Activated CD4-positive, alpha-beta memory T cell treated with anti-CD3 and anti-CD28 coated beads for 36 hours (primary cell): ENCODE measurements at places on chromosomes 3 and 15. TPM values are rescaled to one million over a fixed set of nuclear protein-coding genes. Genes with fewer than 3 reads are reported as not detected.

DNA sequence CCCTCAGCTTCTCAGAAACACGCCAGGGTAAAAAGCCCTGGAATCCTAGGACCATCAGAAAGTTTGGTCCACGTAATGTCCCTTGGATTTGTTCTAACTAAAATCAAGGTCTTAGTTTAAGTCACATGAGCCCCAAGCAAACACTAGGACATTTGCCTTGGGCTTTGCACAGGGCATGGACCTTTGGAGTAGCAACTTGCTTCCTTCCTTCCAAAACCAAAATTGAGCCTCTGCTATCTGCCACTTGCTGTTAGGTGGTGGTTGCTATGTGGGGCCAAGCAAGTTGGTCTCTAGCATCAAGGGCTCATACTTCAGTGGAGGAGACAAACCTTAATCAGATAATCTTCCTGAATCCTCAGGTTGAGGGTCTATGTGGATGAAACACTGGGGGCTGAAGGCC is 4.0 kb upstream of the DAG1 start:
- no peak for DNase-seq

DNA sequence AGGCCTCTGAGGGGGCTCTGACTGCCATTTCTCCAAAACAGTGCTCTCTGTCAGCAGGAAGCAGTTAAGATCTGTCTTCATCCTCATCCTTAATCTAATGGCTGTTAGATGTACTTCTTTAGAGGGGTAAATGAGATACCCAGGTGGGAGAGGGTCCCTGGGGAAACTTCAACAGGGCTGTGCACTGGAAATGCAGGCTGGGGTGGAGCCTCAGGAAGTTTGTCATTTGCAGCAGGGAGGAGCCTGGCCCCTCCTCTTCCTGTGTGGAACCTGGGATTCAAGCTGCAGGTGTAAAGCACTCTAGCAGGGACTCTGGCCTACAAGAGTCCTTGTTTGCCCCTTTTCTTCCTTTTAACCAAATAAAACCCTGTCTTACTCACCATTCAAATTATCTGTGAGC is 1173.6 kb downstream of the OTOL1 start:
- no peak for DNase-seq

C2CD4B gene
- total RNA-seq, result 1.5 TPM

C3orf49 gene
- not detected for total RNA-seq

- DNase-seq, result no peak
These were observed 52.7 kb upstream of the SPTSSB start for GRCh38 chr3:161423911-161424522.

DNA sequence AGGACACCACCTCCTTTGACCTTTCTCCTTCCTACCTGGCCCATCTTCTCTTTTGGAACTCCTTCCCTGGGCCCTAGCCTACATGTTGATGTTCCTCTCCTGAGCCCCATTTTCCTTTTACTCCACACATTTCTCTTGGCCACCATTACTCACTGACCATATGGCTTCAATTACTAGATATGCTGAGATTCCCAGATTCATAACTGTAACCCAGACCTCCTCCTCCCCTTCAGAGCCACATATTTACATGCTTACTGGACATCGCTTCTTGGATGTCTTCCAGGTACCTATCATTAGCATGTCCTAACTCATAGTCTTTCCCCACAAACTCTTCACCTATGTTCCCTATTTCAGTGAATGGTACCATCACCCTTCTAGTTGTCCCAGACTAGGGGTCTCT is 24.4 kb upstream of the TRIM59 start:
- no peak for DNase-seq

TEX9 gene
- 1.3 TPM for total RNA-seq

DNA sequence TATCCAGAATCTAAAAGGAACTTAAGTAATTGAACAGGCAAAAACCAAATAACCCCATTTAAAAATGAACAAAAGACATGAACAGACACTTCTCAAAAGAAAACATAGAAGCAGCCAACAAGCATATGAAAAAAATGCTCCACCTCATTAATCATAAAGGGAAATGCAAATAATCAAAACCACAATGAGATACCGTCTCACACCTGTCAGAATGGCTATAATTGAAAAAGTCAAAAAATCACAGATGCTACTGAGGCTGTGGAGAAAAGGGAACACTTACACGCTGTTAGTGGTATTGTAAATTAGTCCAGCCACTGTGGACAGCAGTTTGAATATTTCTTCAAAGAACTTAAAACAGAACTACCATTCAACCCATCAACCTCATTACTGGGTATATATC is 220.7 kb downstream of the MEX3B start:
- no peak for DNase-seq

RHCG gene
- total RNA-seq, result not detected

GNAT1 gene
- not detected for total RNA-seq

VGLL3 gene
- total RNA-seq, result not detected

KNG1 gene
- not detected for total RNA-seq

DNA sequence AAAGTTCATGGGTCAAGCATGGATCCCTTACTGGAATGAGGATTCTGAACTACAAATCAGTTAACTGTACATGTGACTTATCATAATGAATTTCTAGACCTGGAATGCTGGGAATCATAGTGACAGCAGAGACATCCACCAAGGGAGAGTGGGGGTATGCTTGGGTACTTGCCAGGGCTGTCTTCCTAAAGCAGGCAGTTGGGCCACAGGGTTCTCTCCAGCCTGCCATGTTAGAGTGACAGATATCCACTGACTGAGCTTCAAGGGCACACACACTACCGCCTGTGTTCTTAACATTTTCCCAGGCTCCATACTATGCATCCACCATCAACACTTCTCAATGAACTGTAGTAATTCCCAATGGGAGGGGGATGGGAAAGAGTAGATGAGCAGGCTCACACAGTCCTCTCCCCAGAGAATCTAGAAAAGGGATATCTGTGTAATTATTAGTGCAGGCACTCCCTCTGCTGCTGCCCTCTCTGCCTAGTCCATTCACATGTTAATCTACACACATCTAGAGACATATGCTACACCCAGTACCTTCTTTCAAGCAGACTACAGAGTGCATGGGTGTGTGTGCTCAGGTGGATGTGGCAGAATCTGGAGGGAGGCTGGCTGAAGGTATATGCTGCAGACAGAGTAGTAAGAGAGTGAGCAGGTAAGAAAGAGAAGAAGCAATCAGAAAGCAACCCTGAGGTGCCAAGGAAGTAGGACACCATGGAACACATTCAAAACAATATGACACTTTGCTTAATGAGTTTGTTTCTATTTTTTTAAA is 3.7 kb downstream of the FSTL1 start:
- DNase-seq, result no peak

- DNase-seq, result no peak
These were observed 461.7 kb upstream of the PROK2 start for GRCh38 chr3:72246685-72247084.

DNA sequence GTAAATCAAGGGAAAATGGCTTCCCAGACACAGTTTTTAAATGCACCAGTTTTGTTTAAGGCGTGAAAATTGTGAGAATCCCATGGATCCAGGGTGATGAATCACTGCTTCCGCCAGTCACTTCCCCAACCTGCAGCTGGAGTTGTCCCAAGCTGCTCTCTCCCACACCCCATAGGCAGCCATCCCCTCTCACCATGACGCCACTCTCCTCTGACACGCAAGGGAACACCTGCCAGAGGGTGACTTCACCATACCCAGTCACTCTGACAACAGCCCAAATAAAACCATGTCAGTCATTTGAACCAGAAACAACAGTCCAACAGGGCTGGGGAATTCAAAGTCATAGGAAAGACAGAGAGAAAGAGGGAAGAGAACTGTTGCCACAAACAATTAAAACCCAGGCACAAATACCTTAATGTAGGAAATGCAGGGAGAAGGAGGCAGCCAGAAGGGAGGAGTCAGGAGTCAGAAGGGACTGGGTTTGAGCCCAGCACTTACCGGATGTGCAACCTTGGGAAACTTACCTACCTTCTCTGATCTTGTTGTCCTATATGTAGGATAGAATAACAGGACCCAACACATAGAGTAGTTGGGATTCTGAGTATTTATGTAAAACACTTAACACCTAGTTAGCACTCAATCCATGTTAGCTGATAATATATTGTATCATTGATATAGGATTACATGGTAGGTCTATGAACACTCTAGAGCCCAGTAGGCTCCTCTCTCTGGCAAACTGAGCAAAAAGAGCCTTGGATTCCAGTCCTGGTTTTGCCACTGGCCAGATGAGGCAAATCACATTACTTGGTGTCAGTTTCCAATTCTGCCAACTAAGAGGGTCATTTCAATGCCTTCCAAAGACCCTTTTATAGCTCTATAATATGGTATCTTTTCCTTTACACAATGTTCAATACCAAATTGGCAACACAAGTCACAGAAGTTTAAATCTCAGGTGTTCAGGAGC is 326.3 kb upstream of the ICE2 start:
- DNase-seq, result no peak

DNA sequence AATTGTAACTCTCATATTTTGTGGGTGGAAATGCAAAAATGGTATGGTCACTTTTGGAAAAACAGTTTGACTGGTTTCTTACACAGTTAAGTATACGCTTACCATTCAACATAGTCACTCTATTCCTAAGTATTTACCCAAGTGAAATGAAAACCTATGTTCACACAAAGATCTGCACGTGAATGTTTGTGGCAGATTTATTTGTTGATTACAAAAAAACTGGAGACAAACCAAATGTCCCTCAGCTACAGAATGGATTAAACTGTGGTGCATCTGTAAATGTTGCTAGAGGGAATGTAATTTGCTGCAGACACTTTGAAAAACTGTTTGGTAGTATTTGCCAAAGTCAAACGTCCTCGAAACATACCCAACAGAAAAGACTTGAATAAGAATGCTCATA is 29.3 kb downstream of the ACKR2 start:
- no peak for DNase-seq
